ENCODE measurements at places on chromosomes 6 and 20. TPM values are rescaled to one million over a fixed set of nuclear protein-coding genes. Genes with fewer than 3 reads are reported as not detected.

DNA sequence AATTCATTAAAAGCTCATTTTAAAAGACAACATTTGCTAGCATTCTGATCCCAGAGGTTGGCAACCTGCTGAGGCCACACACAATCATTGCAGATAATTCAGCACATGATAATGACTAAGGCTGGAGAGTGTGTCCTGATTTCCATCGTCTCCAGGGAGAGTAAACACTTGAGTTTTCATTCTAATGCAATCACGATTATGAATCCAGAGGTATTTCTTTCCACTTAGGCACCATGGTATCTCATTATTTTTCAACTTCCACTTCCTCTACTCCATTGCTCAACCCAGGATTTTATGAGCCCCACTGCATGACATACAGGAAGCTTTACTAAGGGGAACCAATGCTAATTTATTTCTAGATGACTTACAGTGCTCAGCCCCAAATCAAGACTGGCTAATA lies 273.8 kb upstream of the AGPAT4 start:
- no peak overlapping the region for H3K27ac ChIP-seq
- no peaks in the 10 kb centered on the region for H3K27me3 ChIP-seq
- no peak for DNase-seq
- H3K4me3 ChIP-seq, result no peak overlapping the region
- H3K4me1 ChIP-seq, result no peaks in the 10 kb centered on the region

DNA sequence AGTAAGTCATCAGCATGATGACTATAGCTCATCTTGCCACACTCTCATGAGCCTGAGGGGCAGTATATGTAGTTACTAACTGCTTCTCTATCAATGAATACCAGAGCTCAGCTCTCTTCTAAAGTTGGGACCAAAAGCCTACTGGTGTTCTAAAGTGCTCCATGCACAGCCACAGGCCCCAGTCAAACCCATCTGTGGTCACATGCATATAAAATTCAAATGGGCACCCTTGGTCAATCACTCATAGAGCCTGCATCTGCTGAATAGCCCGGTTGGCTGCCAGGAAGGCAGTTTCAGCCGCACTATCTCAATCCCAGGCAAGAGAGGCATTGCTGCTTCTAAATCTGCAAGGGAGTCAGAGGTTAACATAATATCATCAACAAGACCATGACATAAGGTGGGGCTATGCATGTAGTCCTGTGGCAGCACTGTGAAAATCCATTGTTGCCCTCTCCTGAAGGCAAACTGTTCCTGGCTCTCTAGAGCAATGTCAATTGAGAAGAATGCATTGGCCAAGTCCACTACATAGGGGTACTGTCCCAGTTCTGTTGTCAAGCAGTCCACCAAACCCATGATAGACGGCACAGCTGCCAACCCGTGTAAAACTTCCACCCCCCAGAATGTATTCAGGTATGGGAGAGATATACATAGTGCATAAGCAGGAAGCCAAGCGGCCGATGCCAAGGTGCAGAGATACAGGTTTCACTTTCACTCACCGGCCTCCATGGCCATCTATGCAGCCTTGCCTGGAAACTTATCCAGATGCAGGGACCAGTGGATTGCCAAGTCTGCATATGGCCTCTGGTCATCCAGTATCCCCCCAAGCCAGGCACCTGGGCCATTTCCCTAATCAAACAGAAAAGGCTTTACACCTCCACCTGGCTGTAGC lies 76.2 kb downstream of the ALDH8A1 start:
- H3K36me3 ChIP-seq, result no peaks in the 10 kb centered on the region
- DNase-seq, result no peak
- H3K27me3 ChIP-seq, result no peaks in the 10 kb centered on the region

- no peaks in the 10 kb centered on the region for H3K36me3 ChIP-seq
- peak; percentile 36 for DNase-seq
- H3K27ac ChIP-seq, result no peak overlapping the region
- no peaks in the 10 kb centered on the region for H3K27me3 ChIP-seq
- peaks cover 8% of the 10 kb centered on the region for H3K4me1 ChIP-seq
- H3K4me3 ChIP-seq, result no peak overlapping the region
These were observed 32.5 kb upstream of the ZNF184 start for GRCh38 chr6:27505209-27506027.

GRCh38 chr6:136566851-136567250 lies 16.6 kb upstream of the MAP7 start:
- H3K36me3 ChIP-seq, result no peaks in the 10 kb centered on the region
- no peaks in the 10 kb centered on the region for H3K4me1 ChIP-seq
- no peak for DNase-seq

DNA sequence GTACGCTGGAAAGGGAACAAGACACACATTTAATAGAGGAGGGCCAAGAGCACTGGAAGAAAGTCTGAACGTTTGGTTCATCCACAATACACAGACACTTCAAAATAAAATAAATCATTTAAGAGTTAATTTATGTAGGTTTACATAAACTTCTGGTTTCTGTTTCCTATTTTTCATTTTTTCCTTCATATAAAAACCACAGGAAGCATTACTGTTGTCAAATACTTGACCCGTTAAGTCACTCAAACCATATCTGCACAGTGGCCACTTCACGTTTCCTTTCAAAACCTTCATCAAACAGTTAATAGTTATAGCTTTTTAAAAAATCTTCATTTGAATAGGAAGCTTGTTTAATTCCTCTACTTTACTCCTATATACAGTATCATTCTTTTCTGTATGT lies 257.6 kb upstream of the THEMIS start:
- no peaks in the 10 kb centered on the region for H3K4me1 ChIP-seq
- no peaks in the 10 kb centered on the region for H3K36me3 ChIP-seq
- no peak overlapping the region for H3K4me3 ChIP-seq
- no peak overlapping the region for H3K27ac ChIP-seq
- H3K27me3 ChIP-seq, result no peaks in the 10 kb centered on the region

GRCh38 chr6:43283905-43284304 lies 14.2 kb upstream of the SLC22A7 start:
- H3K36me3 ChIP-seq, result no peaks in the 10 kb centered on the region
- H3K27ac ChIP-seq, result no peak overlapping the region
- peaks cover 13% of the 10 kb centered on the region for H3K27me3 ChIP-seq
- no peaks in the 10 kb centered on the region for H3K4me1 ChIP-seq

GRCh38 chr6:31877125-31877650 lies 1.6 kb downstream of the SLC44A4 start:
- peak overlapping the region; percentile 48 for H3K27ac ChIP-seq
- no peak overlapping the region for H3K4me3 ChIP-seq
- H3K4me1 ChIP-seq, result no peaks in the 10 kb centered on the region
- peaks cover 24% of the 10 kb centered on the region for H3K36me3 ChIP-seq
- no peaks in the 10 kb centered on the region for H3K27me3 ChIP-seq

Gene CPNE5
- 5.4 TPM for total RNA-seq

Gene EYS
- not detected for total RNA-seq

DNA sequence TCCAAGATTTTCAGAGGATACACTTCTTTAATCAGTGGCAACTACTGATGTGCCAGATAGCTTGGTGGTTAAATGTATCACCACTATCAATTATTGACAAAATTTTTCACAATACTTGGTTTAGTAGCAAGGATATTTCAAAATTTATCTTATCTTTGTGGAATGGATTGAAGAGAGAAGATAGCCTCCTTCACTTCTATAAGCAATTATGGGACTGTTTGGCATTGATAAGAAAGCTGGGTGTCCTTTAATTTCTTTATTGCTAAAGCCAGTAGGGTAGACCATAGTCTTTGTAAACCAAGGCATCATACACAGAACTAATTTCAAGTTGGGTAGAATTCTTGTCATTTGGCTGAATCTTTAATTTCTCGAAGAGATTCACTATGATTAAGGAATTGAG lies 4.9 kb upstream of the RNF182 start:
- H3K4me3 ChIP-seq, result no peak overlapping the region
- H3K27me3 ChIP-seq, result no peaks in the 10 kb centered on the region
- no peaks in the 10 kb centered on the region for H3K36me3 ChIP-seq
- peak overlapping the region; percentile 33 for H3K27ac ChIP-seq
- peaks cover 8% of the 10 kb centered on the region for H3K4me1 ChIP-seq

All from upper lobe of left lung (tissue), 6 donors.